Suppressor macrophage (primary cell): ENCODE measurements at places on chromosomes 13 and 19.

- DNase-seq: no peak
Measured at GRCh38 chr13:45691667-45692066, 10.5 kb upstream of the CBY2 start.

GRCh38 chr13:60790620-60791019 lies 393.6 kb downstream of the TDRD3 start:
- DNase-seq: no peak

- peak; percentile 19 for DNase-seq
Measured at GRCh38 chr13:28678809-28679208, 19.9 kb downstream of the POMP start.

DNA sequence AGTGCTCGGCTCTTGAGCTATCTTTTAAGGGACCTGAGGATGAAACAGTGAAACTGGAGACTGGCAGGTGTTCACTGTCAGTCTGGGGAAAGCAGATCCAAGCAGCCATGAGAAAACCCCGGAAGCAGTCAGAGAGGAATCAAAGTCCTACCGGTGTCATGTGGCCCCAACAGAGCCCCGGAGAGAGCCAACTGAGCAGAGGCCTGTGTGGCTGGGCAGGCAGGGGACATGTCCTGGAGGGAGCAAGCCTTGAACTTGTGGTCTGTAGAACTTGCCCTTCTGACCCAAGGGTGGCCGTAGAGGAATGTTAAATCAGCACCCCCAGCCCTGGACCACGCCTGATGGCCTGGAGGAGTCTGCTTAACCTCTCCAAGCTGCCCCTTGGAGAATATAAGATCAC lies 113.7 kb upstream of the ZNF507 start:
- no peak for DNase-seq

DNA sequence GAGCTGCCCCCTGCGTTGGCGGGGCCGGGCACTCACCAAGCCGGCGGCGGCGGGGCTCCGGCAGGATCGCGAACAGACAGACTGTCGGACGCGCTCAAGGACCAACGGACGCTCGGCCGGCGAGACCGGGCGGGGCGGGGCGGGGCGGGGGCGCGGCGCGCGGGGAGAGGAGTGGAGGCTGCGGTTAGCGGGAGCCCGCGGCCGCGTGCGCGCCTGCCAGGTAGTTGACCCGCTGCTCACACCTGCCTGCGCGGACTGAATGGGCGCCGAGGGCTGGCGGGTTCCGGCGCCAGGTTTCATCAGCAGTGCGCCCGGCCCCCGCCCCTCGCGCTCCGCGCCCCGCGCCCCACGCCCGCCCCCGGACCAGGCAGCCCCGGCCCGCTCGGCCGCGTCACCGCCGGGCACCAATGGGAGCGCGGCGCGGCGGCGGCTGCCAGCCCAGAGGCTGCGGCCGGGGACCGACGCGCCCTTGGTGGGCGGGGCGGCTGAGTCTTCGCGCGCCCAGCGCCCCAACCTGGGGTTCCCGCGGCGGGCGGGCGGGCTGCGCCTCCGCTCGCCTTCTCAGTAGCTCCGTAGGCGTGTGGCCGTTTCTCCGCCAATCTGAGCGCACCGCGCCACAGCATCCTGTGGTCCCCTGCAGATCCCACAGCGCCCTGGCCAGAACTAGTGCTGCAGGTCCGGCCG lies at the start of gene SLC7A1:
Gene SLC7A1, minus strand, starts transcription at position 309 of the 684 bp plus-strand sequence. CDS start 59,500 bp downstream, outside the sequence.
- peak; percentile 96 for DNase-seq

- DNase-seq: no peak
Measured at GRCh38 chr13:37919329-37919880, 49.8 kb upstream of the TRPC4 start.

- DNase-seq: no peak
Measured at GRCh38 chr13:31595563-31595962, 143.8 kb upstream of the RXFP2 start.

- DNase-seq: no peak
Measured at GRCh38 chr13:43561081-43561480, 225.7 kb downstream of the ENOX1 start.

DNA sequence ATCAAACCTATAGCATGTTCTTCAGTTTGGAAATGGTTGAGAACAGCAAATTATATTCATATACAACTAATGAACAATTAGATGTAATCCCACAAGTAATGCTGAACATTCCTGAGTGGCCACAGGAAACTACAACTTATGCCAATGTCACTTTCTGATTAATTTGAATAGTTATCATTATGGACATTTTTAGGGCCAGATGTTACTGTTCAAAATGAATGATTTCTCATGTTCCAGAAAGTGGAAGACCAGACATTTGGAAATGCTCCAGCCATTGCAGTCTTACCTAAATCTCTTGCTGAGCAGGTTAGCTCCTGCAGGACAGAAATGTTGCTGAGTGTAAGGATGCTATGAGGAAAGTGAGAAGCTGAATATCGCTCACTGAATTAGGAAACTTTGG lies 819.8 kb downstream of the PCDH9 start:
- DNase-seq: no peak

- DNase-seq: no peak
Measured at GRCh38 chr19:53664760-53665159, 33.0 kb downstream of the DPRX start.

DNA sequence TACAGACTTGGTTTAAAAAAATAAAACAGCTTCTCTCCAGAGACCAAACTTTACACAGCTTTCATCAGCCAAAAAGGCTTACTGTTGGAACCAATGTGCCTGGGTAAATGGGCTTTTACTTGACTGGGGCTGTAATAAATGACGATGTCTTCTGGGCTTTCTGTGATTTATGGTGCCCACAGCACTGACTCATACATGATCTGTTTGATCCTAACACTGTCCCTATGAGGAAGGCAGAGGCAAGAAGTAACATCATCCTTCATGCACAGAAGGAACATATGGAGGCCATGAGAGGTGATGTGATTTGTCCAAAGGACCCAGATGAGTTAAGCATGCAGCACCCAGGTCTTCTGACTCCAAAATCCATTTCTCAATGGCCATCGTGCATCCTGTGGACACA lies 77.4 kb downstream of the DOCK9 start:
- no peak for DNase-seq

DNA sequence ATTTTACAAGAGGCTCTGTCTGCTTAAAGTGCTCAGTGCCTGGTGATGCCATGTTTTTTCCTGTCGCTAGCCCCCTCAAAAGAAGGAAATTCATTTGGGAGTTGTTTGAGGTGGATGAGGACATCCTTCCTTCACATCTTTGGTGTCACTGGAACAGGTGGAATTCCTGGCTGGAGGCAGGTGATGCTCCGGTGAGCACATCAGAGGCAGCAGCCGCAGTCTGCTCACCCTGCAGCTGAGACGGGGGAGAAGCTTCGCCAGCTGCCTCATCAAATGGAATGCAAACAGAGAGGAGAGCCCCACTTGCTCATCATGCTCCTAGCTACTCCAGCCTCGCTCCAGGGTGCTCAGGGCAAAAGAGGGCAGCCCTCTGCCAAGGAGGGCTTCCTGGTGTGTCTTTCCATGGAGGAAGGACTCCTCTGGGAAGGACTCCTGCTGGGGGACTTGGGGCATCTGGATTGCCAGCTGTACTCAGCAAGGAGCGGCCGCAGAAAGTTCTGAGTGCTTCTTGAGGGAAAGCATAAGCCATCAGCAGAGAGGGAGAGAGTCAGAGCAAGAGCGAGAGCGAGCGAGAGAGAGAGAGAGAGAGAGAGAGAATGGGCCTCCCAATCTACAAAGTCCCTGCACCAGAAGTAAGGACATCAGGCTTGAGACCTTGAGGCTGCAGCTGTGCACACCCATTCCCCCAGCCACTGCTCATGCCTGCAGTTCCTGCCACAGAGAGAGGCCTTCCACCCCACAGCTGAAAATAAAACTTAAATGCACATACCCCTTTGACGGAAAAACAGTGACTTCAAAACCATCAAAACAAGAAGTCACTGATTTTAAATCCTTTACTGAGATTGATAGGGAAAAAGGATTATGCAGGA lies 74.3 kb upstream of the UBL3 start:
- no peak for DNase-seq

- DNase-seq: no peak
Measured at GRCh38 chr19:32869966-32870573, 503 bp upstream of the SLC7A9 start.

DNA sequence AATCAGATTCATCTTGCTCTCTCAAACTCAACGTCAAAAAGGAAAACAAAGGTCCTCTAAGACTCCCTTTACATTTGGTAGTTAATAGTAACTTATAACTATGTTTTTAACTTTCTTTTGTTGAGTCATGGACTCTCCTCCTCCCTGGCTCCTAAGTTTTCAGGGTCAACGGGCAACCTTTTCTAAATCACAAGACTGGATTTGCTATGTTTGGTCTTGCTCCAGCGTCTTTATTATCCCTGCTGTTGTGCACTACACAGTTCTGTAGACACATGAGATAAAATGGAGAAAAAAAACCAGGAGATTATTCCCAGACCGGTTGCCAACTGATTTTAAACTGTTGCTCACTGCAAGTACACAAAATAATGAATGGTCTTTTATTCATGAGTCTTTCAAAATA lies 1.9 kb upstream of the ITM2B start:
- no peak for DNase-seq
